ENCODE measurements at places on chromosomes 11 and 22.

GRCh38 chr11:81421251-81421860 is 1312.3 kb downstream of the FAM181B start:
- no peaks in the 10 kb centered on the region for H3K36me3 ChIP-seq
- H3K27ac ChIP-seq: no peak overlapping the region
- no peak for DNase-seq
- H3K4me1 ChIP-seq: no peaks in the 10 kb centered on the region
- H3K27me3 ChIP-seq: no peaks in the 10 kb centered on the region

GRCh38 chr11:119615003-119615881 is 113.8 kb downstream of the NECTIN1 start:
- no peaks in the 10 kb centered on the region for H3K27me3 ChIP-seq
- DNase-seq: no peak
- no peak overlapping the region for H3K27ac ChIP-seq

DNA sequence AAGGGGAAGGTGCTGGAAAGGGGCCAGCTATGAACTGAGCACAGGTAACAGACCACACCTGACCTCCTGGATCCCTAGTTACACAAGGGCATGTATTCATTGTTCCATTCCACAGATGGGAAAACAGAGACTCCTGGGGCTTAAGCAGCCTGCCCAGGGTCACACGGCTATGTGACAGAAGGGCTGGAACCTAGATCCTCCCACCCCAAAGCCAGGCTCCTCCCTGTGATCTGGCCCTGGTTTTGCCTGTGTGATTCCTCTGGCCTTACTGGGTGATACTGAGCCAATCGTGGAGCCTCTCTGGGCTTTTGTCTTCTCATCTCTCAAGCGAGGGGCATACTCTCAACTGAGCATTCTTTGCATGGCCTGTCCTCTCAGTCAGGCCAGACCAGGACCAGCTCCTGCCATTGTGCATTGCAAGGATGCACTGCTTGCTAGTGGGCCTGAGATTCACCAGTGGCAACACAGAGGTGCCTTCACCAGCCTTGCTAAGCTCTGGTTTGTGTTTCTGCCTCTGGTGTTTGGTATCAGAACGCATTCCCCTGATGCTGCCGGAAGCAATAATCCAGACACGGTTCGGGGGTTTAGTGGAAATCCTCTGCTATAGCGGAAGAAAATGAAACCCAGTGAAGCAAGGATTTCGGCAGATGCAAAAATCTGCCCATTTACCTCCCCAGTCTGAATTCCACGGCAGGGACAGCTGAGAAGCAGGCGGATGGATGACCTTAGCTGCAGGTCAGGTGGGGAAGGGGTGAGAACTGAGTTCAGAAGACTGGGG is 226.6 kb downstream of the ST3GAL4 start:
- no peak for DNase-seq
- H3K36me3 ChIP-seq: no peaks in the 10 kb centered on the region
- H3K4me3 ChIP-seq: no peak overlapping the region
- no peak overlapping the region for H3K27ac ChIP-seq
- H3K4me1 ChIP-seq: peaks cover 16% of the 10 kb centered on the region
- H3K27me3 ChIP-seq: peaks cover 7% of the 10 kb centered on the region

- no peak for DNase-seq
- H3K27me3 ChIP-seq: no peaks in the 10 kb centered on the region
- H3K4me3 ChIP-seq: no peak overlapping the region
- H3K27ac ChIP-seq: peak overlapping the region; percentile 81
- H3K36me3 ChIP-seq: no peaks in the 10 kb centered on the region
Measured at GRCh38 chr11:46827995-46828394, 18.1 kb downstream of the CKAP5 start.

DNA sequence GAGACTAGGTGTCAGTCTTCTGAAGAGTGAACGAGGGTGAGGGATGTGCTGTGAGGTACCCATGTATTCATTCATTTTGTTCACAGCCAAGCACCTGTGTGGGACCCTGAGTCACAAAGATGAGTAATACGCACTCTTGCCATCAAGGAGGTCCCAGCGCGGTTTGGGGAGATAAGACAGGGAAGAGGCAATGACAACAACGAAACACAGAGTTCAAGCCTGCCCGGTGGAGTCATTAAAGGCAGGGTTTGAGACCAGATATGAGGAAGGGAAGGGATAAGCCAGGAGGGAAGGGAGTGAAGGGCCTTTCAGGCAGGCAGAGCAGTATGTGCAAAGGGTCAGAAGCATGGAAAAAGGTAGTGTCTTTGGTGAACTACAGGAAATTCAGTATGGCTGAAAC is 4.6 kb downstream of the DCHS1 start:
- no peaks in the 10 kb centered on the region for H3K36me3 ChIP-seq
- no peak overlapping the region for H3K27ac ChIP-seq
- peaks cover 29% of the 10 kb centered on the region for H3K4me1 ChIP-seq
- no peak overlapping the region for H3K4me3 ChIP-seq

GRCh38 chr22:39264349-39265038 is 19.7 kb upstream of the PDGFB start:
- H3K27me3 ChIP-seq: no peaks in the 10 kb centered on the region
- peaks cover 4% of the 10 kb centered on the region for H3K4me1 ChIP-seq
- H3K27ac ChIP-seq: no peak overlapping the region
- DNase-seq: no peak
- H3K36me3 ChIP-seq: no peaks in the 10 kb centered on the region

DNA sequence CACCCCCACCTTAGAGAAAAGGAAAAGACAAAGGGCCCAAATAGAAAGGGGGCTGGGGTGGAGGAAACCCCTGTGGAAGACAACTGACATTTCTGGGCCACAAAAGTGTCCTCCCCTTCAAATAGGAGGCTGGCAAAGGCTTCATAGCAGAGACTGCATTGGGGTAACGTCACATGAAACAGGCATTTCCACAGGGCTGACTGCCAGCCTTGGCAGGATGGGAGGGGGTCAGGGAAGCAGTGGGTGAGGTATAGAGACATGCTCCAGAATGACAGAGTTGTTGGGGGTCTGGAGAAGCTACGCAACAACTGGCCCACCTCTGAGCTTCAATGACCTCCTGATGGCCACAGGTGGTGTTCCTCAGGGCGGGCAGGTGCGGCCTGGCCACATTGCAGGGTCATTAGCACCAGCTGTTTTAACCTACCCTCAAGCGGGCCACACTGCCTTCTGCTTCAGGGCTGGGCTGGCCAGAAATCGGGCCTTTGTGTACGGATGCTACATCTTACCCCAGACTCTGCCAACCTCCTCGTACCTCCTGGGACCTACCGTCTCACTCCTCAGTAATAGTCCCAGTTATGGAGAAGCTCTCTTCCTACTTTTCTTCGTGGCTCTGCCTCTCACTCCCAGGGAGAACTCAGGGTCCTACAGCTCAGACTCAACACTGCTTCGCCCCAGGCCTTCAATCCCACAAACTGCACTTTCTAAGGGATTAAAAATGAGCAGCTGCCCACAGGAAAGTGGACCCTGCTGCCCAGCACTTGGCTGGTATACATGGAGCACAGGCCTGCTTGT is 160.0 kb upstream of the NCAM1 start:
- H3K4me1 ChIP-seq: peaks cover 15% of the 10 kb centered on the region
- no peak overlapping the region for H3K27ac ChIP-seq
- no peaks in the 10 kb centered on the region for H3K36me3 ChIP-seq
- H3K27me3 ChIP-seq: no peaks in the 10 kb centered on the region
- DNase-seq: no peak
- no peak overlapping the region for H3K4me3 ChIP-seq

GRCh38 chr11:6196396-6196795 is 2.6 kb upstream of the OR52W1 start:
- H3K36me3 ChIP-seq: no peaks in the 10 kb centered on the region
- no peak for DNase-seq
- no peaks in the 10 kb centered on the region for H3K27me3 ChIP-seq
- no peak overlapping the region for H3K4me3 ChIP-seq
- H3K4me1 ChIP-seq: no peaks in the 10 kb centered on the region
